H1 (cell line): ENCODE measurements at places on chromosomes 3 and 15. TPM values are rescaled to one million over a fixed set of nuclear protein-coding genes. Genes with fewer than 3 reads are reported as not detected.

The WDR5B gene
- 2.7 and 3.5 TPM in 2 replicates for total RNA-seq

DNA sequence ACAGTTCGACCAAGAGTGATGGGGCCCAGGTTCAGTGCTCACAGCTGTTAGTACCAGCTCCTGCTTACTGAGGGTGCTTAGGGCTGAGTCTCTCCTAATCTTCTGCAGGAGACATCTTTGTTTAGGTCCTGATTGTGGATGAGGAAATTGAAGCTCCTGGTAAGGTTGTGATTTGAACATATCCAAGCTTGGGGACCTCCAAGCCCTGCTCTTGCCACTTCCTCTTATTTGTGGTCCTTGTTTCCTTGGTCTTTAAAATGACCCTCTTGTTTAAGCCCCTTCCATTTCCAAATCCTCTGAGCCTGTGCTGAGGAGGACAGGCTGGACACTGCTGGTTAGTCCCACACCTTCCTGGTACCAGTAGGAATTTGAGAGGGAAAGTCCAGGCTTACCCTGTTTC, 87.0 kb downstream of the EEFSEC start:
- no peak for DNase-seq

- no peak for DNase-seq
Measured at GRCh38 chr3:189309400-189309975, 137.7 kb downstream of the TPRG1 start.

The SELENOS gene
- 45.2 and 46.0 TPM in 2 replicates for total RNA-seq

The PPP2R3A gene
- total RNA-seq = 14.0 and 15.2 TPM in 2 replicates

DNA sequence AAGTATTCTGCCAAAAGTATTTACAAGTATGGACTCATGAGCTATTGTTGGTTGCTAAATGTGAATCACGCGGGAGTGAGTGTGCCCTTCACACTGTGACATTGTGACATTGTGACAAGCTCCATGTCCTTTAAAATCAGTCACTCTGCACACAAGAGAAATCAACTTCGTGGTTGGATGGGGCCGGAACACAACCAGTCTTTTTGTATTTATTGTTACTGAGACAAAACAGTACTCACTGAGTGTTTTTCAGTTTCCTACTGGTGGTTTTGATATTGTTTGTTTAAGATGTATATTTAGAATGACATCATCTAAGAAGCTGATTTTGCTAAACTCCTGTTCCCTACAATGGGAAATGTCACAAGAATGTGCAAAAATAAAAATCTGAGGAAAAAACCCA, 30.3 kb downstream of the SYNM start:
- DNase-seq = no peak
